ENCODE measurements at places on chromosomes 2 and 18.

GRCh38 chr2:207952564-207953345 is 72.6 kb downstream of the PLEKHM3 start:
- no peak for DNase-seq

GRCh38 chr2:137000811-137001210 is 235.5 kb downstream of the THSD7B start:
- DNase-seq, result peak; percentile 69

DNA sequence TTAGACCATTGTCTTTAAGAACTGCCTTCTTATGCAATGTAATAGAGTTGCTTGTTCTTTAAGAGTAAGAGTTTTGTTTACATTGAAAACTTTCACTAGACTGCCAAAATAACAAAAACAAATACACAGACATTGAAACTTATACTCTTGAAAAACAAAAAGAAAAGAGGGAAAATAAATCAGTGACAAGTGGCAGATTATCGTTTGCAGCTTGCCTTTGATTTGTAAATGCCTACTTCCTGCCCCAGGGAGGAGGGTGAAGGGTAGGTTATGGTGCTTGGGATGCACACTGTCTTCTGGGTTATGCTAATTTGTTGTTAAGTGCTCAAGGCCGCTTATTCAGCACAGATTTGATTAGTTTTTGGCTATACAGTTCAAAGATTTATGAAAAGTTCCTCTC is 198.7 kb downstream of the TGIF1 start:
- peak; percentile 42 for DNase-seq

DNA sequence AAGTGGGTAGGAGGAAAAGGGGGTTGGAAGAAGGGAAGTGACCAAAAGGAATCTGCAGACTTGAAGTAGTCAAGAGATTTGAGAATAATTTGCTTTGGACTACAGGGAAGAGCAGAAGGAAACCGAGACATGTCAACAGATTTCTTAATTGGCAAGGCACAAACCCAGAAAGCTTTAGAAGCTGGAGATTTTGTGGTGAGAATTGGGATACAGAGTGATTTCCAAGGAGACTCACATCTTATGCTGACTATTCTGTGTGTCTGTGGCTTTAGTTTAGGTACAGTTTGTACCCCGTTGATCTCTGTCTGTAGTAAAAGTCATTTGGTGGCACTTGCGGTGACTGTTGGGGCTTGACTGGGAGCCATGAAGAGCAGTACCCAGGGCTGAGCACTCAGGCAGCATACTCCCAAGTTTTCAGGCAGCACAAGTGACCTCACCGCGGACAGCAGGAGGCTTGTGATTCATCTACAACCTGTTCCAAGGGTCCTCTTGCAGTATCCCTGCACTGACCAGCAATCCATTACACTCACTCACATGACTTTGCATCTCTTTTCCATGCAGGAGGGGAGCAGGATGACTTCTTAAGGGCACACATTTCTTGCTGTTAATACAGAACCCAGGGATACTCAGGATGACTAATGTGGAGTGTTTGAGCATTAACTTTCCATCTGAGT is 97.1 kb upstream of the TNP1 start:
- no peak for DNase-seq

- no peak for DNase-seq
Measured at GRCh38 chr18:76429262-76430126, 65.5 kb downstream of the ZNF516 start.

Data from NCI-H2081 (cell line).